ENCODE measurements at places on chromosomes 12 and 14.

DNA sequence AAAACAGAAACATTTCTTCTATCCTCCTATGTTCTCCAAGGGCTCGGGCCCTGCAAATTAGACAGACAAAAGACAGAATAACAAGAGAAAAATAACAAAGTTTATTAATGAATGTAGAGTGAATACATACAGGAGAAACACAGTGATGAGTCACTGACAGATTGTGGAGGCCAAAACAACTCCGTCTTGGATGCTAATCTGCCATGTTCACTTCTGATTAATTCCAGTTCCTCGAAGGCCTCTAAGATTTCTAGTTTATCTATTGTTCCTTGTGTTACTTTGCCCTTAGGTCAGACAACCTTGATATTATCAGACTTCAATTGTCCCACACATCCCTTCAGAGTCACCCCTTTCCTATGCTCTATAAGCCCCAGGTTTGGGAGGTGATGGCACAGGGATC, 26.8 kb upstream of the NEDD1 start:
- DNase-seq: no peak

GRCh38 chr12:85568395-85569103, 267.7 kb downstream of the RASSF9 start:
- no peak for DNase-seq

DNA sequence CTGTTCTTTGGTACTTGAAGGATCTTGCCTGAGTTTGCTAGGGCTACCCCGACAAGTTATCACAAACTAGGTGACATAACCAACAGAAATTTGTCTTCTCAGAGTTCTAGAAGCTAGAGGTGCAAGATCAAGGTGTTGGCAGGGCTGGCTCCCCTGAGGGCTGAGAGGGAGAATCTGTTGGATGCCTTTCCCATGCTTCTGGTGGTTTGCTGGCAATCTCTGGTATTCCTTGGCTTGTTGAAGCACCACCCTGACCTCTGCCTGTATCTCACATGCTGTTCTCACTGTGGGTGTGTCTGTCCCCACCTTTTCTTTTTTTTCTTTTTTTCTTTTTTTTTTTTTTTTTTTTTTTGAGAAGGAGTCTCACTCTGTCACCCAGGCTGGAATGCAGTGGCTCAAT, 81.2 kb downstream of the VCPKMT start:
- DNase-seq: peak; percentile 62

DNA sequence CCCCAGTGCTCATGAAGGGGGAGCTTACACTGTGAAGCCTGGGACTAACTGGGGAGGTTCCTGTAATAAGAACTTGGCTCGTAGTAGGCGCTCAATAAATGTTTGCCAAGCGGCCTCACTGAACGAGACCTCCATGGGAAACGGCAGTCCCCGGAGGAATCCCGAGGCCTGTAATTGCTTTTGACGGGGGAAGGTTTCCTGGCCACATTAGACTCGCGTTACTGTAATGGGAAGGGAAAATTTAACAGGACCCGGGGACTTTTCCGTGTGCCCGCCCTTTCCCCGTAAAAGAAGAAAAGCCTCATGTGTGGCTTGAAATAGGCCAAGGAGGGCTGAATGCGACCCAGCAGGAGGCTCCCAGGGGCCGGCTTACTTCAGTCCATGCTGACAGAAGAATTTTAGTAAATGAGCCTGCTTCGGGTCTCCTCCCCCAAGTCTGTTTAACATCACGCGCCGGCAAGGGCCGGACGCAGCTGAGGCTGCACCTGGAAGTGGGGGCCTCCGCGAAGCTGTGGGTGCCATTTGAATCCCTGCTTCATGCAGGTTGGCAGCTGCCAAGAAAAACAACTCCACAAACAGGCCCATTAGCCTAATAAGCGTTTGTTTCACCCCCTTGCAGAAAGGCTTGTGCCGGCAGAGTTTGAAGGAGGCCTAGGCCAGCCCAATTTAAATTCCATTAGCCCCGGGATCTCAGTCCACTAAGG, 39.8 kb upstream of the PWP1 start:
- no peak for DNase-seq

DNA sequence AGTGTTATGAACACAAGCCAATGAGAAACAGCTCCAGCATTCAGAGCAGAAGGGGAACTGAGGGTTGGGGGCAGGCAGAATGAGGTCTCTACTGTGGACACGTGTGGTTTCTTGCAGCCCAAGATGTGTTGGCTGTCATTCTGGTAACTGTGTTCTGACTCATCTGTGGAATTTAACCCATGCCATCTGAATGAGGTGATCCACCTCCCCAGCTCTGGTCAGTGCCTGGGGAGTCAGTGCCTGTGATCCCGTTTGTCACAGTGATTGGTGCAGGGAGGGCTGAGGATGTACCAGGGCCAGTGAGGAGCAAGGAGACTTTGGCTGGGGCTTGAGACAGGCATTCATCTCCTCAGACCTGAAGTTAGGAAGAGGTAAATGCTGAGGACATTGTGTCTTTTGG, 216.8 kb downstream of the MSRB3 start:
- DNase-seq: peak; percentile 25

DNA sequence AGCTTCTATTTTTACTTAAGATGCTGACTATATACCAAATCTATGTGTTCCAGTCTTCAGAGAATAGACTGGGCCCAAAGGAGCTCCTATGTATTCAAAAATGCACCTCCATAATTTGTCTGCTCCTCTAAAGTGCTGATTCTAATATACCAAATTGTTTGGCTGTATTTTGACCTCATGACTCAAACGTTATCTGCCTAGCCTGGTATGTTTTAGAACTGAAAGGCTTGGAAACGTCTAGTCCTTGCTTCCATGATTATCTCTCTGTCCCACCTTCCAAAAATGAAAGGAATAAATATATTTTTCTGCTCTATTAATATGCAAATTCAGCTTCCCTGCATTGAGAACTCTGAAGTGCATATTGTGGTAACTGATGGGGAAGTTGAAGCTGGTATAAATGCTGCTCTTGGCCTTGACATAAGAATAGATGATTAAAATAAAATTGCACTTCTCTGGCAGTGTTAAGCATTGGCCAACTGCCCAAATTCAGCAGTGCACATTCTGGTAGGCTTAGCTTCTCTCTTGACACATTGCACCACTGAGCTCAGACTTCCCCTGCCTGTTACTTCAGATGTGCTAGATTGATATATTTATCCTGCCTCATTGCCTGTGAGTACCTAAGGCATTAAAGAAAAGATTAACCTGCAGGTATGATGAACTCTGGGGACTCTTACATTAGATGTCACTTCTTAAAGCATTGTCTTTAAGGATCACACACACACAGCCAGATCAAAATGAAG, 882.3 kb downstream of the RPS29 start:
- DNase-seq: no peak

GRCh38 chr12:31478425-31478824, 112.5 kb downstream of the DENND5B start:
- no peak for DNase-seq

DNA sequence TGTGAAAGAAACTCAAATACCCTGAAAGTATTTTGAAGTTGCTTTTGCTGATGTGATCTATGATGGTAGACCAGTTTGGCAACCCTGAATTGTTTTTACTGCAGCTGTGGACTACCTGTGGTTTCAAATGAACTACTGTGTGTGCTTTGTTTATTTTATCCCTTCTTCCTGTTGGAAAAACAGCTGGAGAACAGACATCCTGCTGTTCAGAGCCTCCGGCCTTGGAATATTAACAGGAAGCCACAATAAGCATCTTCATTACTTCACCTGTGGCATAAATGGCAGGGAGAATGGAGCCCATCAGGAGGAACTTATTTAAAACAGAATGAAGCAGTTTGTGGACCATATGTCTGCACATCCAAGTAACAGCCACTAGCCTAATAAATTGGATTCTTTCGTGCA, 104.8 kb downstream of the DUSP6 start:
- no peak for DNase-seq

GRCh38 chr14:88599761-88600439, 37.1 kb downstream of the ZC3H14 start:
- DNase-seq: no peak

DNA sequence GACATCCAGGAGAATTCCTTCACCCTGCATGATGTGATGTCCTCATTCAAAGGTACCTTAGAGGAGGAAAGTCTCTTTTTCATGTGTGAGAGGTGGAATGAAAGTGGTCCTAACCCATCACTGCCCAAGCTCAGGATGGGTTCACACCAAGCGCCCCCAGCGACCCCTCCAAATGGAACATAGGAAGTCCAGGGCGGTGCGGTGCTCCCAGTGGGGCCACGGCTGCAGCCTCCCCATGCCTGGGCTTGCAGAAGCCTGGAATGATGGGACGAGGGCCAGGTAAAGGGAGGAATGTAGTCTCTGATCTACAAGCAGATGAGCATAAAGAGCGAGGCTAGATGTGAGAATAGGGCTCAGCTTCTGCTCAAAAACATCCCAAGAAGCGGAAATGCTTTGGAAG, 196.3 kb downstream of the TTC7B start:
- DNase-seq: no peak

- no peak for DNase-seq
Measured at GRCh38 chr12:112901271-112901670, 5.5 kb upstream of the OAS1 start.

- no peak for DNase-seq
Measured at GRCh38 chr12:2797721-2798418, 3.1 kb downstream of the FKBP4 start.

DNA sequence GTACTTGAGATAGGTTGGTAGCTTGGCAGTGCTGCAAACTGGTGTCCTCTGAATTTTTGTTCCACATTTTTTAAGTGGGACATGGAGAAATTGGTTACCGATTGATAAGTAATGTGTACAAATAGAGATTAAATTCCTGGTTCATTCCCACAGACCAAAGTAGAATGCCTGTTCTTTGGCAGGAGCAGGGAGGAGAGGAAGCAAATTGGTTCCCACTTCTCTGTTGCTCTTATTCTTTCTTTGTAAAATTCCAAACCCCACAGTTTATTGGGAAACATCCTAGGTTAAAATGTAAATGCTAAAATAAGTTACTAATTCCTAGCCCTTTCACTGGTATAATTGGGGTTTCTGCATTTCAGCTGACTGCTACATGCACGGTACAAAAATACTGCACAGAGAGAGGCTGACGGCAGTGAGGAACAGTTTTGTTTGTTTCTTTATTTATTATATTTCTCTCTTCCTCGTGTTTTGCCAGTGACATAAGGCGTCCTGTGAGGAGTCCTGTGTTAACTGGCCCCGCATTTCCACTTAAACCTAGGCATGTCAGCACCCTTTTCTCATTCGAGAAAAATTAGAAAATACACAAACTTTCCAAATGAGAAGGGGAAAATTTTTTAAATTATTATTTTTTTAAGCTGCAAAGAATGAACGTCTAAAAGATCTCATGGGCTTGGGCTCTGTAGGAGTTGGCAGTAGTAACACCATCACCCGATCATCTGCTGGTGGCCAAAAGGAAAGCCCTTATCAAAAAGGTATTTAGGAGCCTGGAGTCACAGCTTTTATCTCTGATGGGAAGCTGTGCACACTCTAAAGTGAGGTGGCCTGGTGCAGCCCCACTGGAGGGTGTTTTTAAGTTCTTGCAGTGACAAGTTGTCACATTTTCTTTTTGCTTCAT, 25.4 kb upstream of the BCL7A start:
- no peak for DNase-seq

- no peak for DNase-seq
Measured at GRCh38 chr12:99772274-99772673, 124.7 kb downstream of the GARIN6 start.

- DNase-seq: no peak
Measured at GRCh38 chr12:110141389-110141788, 17.2 kb downstream of the IFT81 start.

- no peak for DNase-seq
Measured at GRCh38 chr14:72800296-72800695, 93.6 kb downstream of the DPF3 start.

- DNase-seq: no peak
Measured at GRCh38 chr12:59928416-59928815, 332.6 kb downstream of the SLC16A7 start.

DNA sequence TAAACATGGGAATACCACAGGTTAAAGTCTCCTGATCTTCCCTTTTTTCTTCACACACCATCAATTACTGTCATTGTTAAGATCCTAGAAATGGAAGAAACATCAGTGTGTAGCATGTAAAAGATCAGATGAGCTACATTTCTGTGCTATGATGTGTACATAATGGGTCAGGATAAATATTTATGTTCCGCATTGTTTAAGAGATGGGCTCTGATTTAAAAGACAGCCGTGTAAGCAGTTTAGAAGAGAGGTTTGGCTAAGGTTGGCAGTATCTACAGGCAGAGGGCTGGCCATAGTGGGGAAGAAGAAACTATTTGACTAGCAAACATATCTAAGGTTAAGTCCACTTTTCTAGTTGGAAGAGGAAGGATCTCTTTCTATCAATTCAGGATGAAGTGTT, 49.4 kb downstream of the LRRC9 start:
- DNase-seq: peak; percentile 10

DNA sequence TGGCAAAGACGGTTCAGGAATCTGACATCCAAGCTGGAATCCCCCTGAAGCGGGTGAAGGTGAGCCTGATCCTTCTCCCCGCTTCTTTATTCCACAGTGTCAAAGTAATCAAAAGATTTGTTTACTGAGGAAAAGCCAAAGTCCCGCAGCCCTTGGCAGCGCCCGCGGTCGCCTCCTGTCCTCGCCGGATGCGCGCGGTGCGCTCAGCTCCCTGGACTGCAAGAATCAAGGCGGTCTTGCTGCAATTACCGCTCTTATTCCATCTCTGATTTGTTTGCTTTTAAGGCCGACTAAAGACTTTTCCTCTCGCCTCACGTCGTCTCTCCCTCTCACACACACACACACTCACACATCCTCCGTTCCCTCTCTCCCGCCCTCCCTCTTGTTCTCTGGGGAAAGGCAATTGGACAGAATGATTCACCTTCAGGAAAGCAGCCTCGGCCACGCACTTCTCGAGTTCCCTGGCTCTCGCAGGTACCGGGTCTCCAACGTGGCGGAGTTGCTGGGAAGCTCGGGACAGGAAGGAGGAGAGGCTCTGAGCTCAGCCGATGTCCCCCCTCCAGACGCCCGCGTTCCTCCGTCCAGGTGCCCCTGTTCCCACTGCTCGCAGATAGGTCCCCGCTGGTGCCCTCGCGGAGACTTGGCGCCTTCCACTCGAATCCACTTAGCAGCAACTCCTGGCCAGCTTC, 68.6 kb upstream of the USP15 start:
- DNase-seq: peak; percentile 30

DNA sequence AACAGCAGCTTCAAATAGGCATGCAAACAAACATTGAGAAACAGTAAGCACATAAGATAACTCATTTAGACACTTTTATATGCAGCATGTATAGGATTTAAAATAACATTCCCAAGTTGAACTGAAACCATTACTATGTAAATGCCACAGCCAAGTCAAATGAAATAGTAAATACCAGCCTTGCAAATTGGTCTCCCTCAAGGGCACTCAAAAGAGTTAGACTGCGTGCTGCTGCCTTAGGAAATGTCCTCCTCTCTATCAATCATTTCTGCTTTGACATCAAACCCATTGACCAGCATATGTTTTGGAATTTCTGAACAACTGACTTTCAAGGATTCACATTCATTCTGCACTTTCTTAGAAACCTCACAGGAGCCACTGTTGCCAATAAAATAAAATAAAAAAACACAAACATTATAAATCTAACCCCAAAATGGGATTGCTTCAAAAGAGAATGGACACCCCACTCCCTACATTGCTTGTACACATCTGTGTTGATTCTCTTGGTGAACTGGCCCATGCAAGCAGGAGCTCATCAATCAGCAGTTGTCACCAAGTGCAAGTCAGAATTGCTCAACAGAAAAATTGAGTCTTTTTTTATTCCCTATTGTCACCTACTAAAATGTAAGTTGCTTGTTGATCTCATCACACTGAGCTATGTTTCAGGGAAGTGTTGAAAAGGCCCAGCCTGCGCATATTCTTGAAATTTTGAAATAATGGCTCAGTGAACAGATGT, 256.2 kb downstream of the DAD1 start:
- DNase-seq: no peak

- DNase-seq: no peak
Measured at GRCh38 chr14:36450550-36450949, 69.5 kb downstream of the NKX2-1 start.
